Fibroblast of the aortic adventitia (primary cell): ENCODE measurements at places on chromosomes 2 and 18. TPM values are rescaled to one million over a fixed set of nuclear protein-coding genes. Genes with fewer than 3 reads are reported as not detected.

GCG gene
- total RNA-seq = not detected in 2 replicates

DNA sequence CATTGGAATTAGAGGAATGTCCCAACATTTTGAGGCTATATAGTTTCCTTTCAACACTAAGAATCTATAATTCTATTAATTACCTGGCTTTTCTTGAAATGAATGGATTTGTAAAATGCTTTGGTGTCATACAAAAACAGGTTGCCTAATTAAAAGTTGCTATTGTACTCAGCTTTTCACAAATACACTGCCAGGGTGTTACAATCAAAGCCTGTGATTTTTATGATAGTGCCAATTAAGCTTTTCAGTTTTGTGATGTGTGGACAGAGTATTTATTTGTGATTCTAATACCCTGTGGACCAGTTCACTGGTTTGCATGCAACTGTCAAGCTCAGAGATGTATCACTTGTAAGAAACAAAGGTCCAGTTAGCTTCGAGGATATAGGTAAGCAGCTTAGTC lies 71.8 kb downstream of the NAB1 start:
- no peak for DNase-seq

DNA sequence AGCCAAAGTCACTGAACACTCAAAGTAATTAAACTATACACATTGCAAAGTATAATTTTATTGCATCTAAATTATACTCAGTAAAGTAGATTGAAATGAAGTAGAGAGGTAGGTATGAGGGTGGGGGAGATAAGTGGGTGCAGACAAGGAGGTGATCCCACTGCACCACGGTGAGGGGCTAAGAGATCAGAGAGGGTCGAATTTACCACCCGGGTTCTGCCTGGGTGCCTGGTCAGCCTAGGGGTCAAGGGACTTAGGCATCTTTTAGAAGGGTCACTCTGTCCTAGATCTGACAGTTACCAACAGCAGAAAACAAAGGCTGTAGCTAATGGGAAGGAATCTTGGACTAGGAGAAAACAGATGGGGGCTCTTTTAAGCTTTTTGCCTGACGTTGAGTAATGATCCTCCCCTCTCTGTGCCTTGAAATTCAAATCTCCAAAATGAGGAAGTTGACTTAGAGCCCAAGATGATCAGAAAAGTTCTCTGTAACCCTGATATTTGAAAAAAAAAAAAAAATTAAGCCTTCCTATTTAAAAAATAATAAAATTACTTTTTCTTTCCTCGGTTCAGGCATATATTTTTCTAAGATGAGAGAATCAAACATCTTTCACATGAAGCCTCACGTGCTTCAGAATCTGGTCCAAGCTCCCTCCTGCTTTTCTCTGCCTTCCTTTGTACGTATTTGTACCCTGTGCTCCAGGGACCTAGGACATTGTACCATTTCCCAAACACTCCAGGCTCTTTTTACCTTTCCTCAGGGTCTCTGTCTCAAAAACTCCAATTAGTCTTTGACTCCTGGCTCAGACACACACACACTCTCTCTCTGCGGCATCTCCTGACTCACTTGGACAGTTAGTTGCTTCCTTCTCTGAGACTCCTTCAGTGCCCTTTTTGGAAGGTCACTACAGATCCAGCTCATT lies 353.9 kb downstream of the CYRIA start:
- no peak for DNase-seq

DNA sequence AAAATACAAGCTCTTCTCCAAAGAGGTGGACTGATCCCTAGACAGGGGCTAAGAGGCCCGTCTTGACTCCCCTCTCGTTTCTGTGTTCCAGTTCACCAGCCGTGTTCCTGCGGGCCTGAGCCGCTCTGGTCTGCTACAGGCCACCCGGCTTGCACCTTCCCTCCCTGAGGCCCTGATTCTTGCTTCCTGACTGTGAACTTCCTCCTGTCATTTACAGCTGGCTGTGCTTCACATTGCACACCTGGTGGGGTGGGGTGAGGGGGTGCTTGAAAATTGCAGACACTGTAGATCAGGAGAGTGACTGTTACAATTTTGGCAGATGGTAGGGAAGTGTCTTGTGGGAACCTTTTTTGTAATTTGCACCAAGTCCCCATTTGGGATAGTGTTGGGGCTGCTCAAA lies 64.4 kb downstream of the TSN start:
- DNase-seq = no peak

DNA sequence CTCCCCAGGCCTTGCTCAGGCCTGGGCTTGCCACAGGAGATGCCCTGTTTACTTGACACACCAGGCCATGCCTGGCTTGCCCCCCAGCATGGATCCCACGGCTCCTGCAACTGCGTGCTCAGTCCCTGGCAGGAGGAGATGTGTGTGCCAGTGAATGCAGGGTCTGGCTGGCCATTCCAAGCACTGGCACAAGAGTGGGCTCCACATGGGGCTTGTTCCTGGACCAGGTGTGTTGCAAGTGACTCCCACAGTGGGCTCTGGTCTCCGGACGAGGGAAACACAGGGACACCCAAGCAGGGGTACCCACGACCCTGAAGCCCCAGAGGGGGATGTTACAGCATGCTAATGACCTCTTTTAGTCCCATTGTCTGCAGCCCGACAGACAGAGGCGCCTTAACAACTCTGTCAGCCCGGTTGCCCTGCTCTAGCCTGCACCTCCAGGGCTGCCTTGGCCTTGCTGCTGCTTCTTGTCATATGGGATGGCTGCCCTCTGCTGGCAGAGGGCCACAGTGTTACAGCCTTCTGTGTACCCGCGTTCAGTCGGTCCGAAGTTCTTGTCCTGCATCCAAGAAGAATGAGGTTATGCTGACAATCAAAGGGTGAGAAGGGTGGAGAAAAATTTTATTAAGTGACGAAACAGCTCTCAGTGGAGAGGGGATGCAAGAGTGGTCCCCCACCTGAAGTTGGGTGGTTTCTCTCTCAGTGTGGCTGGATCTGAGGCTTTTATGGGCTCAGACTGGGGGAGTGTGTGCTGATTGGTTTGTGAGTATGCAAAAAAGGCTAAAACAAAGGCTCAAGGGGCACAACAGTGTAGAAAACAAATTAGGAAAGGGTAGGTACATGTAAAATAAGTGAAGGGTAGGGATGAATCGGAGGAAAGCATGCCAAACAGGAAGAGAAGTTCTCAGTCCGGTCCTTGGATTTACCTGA lies 180.4 kb downstream of the MBD5 start:
- peak; percentile 16 for DNase-seq

DNA sequence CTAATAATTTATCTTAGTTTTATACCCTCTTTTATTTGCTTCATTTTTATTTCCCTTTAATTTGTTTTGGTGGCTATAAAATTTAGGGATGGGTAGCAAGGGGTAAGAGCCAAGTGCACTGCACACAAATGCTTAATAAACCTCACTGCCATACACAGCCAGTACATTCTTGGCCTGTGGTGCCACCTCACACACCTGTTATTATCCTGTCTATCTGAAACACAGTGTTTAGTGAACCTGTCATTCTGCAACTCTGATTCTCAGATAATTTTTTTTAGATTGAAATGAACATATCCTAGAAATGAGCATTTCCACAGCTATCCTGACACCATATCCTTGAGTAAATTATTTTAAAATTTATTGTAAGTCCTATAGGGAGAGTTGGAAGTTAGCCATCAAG lies 807.5 kb downstream of the DCC start:
- no peak for DNase-seq

LOXHD1 gene
- not detected in 2 replicates for total RNA-seq

DNA sequence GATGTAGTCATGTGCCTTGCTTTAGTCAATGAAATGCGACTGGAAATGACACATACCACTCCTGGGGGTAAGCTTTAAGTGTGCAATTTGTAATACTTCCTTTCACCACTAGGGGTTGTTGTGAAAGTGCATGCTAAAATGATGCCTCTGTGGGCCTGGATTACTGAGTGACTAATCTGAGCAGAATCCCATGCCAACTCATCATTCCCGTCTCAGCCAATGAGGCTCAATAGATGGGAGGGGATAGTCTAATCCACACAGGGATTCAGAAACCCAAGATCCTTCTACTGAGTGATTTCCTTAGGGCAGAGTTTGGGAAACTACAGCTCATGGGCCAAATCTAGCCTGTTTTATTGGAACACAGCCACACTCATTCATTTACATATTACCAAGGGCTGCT lies 54.0 kb downstream of the HRH4 start:
- DNase-seq = peak; percentile 38
